ENCODE measurements at places on chromosomes 2 and 18.

GRCh38 chr2:24711865-24712264 is 81.3 kb downstream of the PTRHD1 start:
- DNase-seq = no peak

DNA sequence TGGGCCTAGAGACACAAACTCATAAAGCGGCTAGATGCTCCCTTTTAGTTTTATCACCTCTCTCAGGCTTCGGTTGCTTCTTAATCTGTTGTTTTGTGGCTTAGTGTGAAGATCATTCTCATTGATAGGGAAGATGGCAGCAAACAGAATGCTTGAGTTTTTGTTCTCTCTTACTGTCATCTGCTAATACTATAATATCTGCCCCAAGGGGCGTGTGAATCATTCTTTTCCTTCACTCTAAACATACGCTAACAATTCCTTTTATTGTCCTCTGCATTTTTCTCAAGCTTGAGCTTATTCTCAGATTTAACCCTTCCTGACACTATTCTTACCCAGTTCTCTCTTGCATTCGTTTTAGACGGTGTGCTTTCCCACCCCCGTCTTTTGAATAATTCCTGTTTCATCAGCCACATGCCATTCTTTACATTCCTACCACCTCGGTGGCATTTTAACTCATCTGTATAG is 323.9 kb upstream of the NRP2 start:
- peak; percentile 90 for DNase-seq

DNA sequence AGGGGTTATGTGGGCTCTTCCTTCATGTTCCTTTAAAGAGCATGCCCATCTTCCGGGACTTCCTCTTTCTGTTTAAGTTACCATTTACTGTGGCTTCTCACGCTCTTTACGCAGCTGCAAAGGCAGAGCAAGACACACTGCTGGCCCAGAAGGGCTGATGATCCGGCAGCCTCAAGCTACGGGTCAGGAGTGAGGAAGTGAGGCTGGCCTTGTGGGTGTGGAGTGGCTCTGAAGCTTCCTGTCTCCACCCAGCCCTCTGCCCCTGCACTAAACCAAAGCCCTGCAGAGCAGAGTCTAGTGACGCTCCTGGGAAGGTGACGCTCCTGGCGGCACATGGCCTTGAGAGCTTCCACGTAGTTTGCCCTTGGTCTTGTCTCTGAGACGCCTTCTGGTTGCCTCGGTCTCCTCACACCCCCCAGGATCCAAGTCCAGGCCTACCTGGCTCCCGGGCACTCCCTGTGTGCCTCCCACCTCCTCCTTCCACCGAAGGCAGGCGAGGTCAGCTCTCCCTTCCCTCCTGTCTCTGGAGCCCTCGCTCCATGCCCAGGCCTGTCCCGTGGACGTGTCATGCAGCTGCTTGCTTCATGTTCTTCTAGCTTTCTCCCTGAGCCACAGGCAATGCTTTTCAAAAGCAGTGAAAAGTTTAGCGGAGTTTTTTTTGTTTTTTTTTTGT is 50.3 kb downstream of the ARL4C start:
- no peak for DNase-seq

GRCh38 chr2:218540015-218540414 is 28.1 kb downstream of the USP37 start:
- DNase-seq = no peak

GRCh38 chr2:239201531-239201876 is 199.3 kb downstream of the HDAC4 start:
- DNase-seq = peak; percentile 24

- no peak for DNase-seq
Observed at GRCh38 chr2:9001778-9002177, 1.7 kb downstream of the MBOAT2 start.

- peak; percentile 95 for DNase-seq
Observed at GRCh38 chr2:12169721-12170120, 423.3 kb downstream of the LPIN1 start.

- no peak for DNase-seq
Observed at GRCh38 chr2:233287871-233288270, 19.7 kb upstream of the SAG start.

GRCh38 chr18:33277431-33277830 is 163.1 kb downstream of the CCDC178 start:
- no peak for DNase-seq

DNA sequence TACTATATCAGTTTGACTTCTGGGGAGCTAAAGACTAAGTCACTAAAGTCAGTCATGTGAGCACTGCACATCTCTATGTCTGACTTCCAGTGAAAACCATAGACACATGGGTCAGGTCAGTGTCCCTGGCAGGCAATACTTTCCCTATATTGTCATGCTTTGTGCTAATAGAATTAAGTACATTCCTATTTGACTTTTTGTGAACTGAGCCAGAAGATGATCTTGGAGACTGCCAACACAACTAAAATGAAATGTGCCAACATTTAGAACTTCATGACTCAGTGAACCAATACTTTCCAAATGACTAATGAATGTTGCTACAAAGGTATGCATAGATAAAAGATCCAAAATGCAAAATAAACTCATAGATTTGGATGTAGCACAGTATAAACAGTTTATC is 820.8 kb upstream of the FAM98A start:
- DNase-seq = no peak

GRCh38 chr2:64322433-64322832 is 131.5 kb upstream of the LGALSL start:
- no peak for DNase-seq

GRCh38 chr2:157743051-157743450 is 114.4 kb upstream of the ACVR1C start:
- no peak for DNase-seq

DNA sequence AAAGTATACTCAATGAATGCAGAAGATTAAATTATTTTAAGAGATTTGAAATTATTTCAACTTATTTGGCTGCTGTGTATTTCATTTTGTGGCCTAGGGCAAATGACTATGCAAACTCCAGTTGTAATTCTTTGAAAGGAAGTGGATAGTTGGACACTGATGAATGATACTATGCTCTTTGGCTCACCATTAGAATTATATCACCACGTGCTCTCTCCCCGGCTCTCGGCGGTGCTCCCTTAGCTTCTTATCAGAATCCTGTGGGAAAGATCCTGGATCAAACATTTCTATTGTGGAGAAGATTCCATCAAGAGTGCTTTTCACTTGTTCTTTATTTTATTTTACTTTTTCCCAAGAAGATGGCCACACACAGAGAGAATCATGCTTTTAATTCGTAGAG is 55.2 kb downstream of the ADCYAP1 start:
- DNase-seq = no peak

GRCh38 chr2:201406077-201406662 is 45.1 kb downstream of the TRAK2 start:
- DNase-seq = peak; percentile 84

DNA sequence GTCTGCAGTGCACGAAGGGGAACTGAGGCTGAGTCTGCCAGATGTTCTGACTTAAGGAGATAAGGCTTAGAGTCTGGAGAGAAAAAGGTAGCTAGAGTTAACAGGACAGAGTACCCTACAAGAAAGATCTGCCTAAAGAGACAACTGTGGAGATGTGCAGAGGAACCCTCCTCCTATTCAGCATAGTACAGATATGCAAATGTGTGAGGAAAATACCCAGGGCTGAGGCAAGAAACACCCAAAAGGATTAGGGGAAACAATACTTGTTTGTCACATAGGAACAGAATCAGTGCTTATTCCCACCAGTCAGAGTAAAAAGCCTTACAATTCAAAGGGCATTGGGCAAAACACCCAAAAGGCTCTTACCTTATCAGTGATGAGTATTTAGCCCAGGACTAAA is 67.8 kb downstream of the SS18 start:
- DNase-seq = no peak

GRCh38 chr2:197191177-197191939 is 119.2 kb downstream of the ANKRD44 start:
- no peak for DNase-seq

- no peak for DNase-seq
Observed at GRCh38 chr2:167972020-167972419, 275.4 kb downstream of the STK39 start.

DNA sequence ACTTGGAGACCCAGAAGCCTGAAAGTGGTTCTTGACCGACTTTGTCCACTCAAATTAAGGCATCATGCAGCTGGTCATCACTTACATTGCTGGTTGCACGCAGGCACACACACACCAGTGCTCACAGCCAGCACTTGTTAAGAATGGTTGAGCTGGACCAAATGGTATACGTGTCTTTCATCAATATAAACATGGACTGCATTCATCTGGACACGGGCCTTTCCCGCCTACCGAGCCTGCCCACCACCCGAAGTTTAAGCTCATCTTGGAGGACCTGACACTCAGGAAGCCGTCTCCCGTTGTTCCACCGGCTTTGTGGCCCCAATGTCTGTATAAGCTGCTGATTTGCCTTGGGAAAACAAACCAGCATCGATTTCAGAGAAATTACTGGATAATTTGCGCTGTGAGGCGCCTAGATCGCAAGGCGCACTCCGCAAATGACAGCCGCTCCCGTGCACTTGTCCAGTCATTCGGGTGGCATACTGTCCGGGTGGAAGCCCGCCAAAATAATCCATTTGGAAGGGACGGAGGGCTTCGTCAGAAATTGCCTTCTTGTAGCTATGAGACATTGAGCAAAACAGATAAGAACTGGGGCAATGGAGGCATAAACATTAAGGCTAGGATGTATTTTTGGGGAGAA is 40.1 kb upstream of the AKAIN1 start:
- DNase-seq = no peak

GRCh38 chr2:127590386-127591190 is 55.1 kb downstream of the MYO7B start:
- no peak for DNase-seq

Data from fibroblast of skin of scalp (primary cell).